SK-N-MC (cell line): ENCODE measurements at places on chromosomes 2 and 18.

DNA sequence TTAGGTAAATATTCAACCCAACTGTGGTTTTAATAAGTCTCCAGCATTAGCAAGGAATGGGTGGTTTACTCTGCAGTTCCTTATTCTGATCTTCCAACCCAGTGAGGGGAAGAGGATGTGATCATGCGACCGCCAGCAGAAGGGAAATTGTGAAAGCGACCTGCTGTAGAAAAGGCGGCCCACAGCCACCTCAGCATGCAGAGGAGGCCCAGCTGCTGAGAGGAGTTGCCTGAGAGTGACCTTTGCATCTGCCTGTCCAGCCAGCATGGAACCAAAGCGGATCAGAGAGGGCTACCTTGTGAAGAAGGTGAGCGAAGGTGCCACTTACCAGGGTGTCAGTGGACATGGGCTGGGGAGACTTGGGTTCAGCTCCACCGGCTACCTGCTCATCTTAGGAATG is at the start of gene PLEK:
Gene PLEK, plus strand, starts transcription at position 196 of the 400 bp plus-strand sequence. Its CDS starts 70 bp downstream, at position 266.
- no peak for DNase-seq

GRCh38 chr2:176653479-176654443 is 384.5 kb downstream of the MTX2 start:
- no peak for DNase-seq

GRCh38 chr2:131040661-131041401 is 52.4 kb downstream of the FAM168B start:
- DNase-seq, result no peak

DNA sequence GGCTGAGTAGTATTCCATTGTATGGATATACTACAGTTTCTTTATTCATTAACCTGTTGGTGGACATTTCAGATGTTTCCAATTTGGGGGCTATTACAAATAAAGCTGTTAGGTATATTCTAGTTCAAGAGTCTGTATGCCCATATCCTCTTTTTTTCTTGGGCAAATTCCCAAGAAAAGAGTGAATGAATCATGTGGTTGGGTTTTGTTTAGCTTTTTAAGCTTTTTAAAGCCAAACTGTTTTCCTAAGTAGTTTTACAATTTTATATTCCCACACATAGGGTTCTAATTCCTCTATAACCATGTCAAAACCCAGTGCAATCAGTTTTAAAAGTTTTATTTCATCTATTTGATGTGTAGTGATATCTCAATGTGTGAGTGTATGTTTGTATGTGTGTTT is 44.9 kb upstream of the BAZ2B start:
- DNase-seq, result no peak

GRCh38 chr2:7037340-7038333 is 120.4 kb downstream of the RNF144A start:
- peak; percentile 16 for DNase-seq

- DNase-seq, result no peak
Observed at GRCh38 chr2:121468936-121469335, 61.7 kb upstream of the RNU4ATAC start.

DNA sequence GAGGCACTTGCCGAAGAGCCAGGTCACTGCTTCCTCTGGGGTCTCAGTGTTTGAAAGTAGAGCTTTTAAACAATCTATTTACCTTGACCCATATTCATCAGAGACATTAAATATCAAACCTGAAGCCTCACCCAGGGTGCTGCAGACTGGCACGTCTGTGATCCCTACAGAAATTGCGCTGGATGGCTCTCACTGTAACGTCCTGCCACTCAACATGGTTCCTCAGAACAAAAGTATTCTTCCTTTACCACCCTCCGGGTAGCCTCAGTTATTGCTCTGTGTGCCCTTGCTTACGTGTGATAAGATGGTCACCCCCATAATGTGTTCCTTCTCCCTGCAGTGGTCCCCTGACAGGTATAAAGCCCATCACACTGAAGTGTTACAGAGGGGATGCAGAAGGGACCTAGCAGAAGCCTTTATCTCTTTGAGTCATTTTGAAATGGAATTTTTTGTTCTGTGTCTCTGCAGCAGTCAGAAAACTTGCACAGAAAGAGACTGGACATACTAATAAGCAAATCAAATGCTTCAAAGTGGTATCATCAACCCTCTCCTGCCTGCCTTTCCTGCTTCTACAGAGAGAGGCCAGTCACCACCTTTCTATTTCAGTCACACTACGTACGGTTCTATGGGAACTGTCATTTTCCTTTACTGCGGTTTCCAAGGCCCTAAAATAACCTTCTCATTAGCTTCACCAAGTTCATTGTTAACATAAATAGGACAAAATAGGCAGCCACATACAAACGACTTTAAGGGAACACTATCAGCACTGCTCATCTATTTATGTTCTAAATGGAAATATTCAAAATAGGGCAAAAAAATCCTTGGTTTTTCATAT is 86.8 kb downstream of the METTL8 start:
- no peak for DNase-seq

GRCh38 chr18:28159055-28159454 is 17.9 kb downstream of the CDH2 start:
- no peak for DNase-seq

DNA sequence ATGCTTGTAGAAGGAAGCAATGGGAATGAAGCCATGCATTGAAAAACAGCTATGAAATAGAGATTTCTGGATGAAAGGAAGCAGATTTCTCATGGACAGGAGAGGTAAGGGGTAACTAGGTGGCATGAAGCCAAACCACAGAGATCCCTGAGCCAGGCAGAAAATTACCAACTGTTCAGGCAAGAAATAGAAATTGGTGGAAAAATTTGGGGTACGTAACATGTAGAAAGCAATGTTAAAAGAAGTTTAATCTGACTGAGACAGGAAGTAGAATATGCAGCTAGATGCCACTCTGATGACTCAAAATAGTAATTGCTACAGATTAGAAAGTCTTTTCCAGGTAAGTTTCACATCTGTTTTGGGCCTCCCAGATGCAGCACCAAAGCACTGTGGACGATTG is 928.5 kb upstream of the CELF4 start:
- DNase-seq, result no peak

DNA sequence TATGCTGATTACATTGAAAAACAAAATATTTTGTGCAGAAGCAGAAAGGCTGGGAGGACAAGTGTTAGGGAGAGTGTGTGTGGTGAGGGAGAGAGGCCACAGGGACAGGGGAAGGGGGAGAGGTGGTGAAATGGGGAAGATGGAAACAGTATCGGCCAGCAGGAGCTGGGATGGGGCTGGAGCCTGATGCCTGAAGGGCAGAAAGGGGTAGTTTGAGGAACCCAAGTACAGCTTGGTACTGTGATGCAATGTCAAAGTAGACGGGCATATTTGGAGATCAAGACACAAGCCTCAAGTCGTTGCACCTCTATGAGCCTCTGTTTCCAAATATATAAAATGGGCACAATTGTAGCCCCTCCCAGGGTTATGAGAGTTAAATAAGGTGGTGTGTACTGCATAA is 152.1 kb downstream of the LPIN1 start:
- DNase-seq, result no peak

GRCh38 chr2:188850786-188851185 is 123.4 kb upstream of the COL3A1 start:
- no peak for DNase-seq
